ENCODE measurements at places on chromosomes 5 and 9.
A peak's percentile ranks its signal among the peaks of the same experiment; 100 is the strongest.

GRCh38 chr5:34708777-34709176 lies 52.6 kb downstream of the RAI14 start:
- DNase-seq, result no peak

DNA sequence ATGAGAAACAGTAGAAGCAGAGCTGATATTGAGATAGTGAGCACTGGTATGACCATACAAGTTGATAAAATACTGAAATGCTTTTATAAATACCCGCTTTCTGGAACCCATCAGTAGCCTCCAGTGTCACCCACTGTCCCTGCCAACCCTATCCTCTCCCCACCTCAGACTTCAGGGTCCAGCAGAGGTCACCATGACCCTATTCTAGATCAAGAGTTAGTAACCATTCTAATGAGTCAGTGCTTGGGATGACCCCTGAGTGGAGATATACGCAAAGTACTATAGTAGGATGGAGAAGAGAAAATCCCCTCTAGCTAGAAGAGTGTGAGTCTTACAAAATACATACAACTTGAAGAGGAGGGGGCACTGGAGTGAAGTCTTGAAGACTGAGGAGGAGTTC lies 297.9 kb upstream of the BRINP1 start:
- DNase-seq, result no peak

DNA sequence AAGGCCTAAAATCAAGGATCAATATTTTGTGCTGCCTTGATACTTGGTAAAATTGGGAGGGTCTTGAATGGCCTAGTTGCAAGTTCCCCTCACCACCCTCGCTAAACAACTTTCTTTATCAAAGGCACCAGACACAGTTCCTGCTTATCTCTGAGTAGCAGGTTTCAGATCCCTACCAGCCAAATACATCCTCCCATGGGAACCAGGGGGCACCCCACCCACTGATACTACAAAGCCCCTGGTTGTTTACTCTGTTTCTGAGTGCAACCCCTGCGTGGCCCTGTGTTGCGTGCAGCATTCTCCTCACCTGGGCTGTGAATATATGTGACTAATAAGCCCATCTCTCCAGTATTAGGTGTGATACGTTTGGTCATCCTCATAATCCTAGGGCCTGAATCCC lies 314.9 kb downstream of the DRD1 start:
- DNase-seq, result no peak

- DNase-seq, result peak; percentile 56
These were observed 1.4 kb upstream of the GLRX start for GRCh38 chr5:95823738-95824609.

- no peak for DNase-seq
These were observed 101.7 kb upstream of the SPATA31D4 start for GRCh38 chr9:81826517-81826906.

DNA sequence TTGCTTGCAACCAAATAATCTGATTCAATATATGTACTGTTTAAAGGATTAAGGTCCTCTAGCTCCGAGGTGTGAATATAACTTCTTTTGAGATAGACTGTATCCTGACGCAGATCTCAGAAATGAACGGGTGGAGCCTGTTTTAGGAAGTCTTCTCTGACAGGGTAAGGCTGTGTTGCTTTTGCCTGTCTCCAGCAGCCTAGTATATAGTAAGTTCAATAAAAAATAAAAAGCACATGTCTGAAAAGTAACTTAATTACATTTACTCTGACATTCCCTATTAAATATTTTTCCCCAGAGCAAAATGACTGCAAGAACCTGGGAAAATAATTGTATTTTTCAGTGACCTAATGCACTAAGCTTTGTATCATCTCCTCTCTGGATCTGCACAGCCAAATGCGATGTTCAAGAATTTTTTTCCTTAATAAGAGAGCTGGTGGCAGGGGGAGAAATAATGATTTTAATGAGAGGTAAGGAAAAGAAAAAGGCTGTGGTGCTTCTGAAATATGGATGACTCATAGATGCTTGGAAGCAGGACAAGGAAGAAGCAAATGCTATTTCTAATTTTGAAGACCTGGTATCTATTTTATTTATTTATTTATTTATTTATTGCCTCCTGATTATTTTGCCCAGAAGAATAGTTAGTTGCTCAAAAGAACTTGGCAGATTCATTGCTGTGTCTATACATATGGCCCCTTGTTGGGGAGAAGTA lies 7.3 kb downstream of the PPP3R2 start:
- no peak for DNase-seq

DNA sequence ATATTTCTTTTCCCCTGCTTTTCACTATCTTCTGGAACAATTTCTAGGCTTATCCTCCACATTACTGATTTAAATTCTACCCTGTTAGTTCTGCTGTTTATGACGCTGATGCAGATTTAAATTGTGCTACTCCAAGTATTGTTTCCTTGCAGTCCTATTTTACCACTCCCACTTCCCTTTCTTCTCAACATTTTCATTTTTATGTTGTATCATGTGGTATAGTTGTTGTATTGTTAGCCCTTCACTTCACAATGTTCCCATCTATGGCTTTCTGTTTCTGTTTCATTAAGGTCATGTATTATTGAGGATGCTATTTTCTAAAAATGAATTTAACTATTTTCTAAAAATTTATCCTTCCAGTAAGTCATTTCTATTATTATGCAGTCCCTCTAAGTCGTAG lies 254.4 kb downstream of the NDUFS4 start:
- DNase-seq, result no peak

DNA sequence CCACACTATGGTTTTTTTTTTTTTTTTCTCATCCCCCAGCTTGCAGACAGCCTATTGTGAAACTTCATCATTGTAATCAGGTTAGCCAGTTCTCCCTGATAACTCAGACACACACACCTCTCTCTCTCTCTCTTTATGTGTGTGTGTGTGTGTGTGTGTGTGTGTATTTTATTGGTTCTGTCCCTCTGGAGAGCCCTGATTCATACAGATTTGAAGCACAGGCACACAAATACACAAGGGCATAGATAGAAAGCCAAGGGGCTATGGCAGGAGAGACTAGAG lies 20.6 kb upstream of the VCAN start:
- no peak for DNase-seq

DNA sequence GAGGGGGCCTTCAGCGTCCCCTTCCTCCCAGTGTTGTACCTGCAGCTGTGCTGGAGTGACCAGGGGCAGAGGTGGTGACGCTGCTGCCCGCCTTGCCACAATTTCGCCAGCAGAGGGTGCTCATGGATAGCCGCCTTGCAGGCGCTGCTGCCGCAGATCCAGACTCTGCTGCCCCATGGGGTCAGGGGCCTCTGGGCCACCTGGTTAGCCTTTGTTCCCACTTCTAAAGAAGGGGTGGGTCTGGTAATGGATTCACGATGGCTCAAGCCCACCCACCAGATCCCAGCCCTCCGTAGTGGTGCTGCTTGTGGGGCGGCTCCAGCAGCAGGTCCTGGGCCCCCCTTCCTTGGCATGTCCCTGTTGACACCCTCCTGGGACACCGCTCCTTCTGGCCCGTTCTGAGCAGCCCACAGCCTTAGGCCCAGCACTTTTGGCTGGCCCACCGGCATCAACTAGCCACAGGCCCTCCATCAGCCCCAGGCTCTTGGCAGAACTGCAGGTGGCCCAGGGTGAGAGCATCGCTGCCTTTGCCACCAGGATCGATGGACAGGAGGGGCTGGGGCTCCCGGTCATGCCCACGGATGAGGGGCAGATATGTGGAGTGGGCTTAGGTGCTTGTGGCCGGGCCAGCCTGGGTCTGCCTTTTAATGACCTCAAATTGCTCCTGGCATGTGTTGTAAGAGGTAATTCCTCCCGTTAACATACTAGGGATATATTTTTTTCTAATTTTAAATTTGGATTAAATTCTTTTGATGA lies 57.2 kb downstream of the COL5A1 start:
- DNase-seq, result peak; percentile 70

DNA sequence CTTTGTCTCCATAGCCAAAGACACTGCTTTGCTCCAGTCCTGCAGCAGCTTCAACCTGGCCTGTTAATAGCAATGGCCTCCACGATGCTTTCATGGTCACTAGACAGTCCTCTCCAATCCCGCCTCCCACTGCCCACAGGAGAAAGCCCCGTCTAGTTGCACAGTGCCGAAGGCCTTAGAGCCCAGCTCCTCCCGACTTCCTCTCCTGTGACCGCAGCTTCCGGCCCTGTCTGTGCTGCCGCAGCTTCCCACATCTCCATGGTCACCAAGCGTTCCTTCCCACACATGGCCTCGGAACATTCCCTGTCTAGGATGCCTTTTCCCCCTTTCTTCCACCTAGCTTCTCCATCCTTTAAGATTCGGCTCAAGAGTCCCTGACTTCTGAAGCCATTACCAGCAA lies 23.4 kb downstream of the PCA3 start:
- no peak for DNase-seq

DNA sequence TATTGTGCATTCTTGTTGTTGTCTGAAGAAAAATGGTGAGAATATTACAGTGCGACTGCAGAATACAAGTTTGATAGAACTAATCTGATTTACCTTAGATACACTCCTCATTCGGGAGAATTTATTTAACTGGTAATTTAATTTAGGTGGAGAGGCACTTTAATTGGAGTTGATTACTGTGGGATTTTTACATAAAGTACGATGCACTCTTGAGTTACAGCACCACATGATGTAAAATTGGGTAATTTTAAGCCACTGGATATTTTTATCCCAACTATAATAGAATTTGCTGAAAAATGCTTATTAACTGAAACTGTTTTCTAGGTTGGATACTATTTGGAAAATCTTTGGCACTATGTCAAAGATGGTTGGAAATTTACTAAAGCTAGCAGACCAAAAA lies 35.4 kb upstream of the ALDOB start:
- no peak for DNase-seq

DNA sequence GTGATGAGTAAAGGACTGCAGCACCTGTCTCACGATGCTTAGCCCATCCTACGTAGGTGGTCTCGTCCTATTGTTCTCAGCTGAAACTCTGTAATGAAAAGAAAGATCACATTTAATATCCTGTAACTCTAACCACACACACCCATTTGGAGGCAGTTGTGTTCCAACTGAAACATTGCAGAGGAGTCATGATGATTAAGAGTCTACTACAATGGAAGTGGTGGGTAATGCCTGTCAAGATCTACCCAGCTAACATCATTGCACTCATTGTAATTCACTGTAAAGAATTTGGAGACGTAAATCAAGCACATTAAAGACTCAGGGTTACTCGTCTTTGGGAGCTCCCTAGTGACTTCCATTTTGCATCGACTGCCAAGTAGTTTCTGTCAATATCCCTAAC lies 106.0 kb upstream of the PTPN3 start:
- no peak for DNase-seq

- DNase-seq, result no peak
These were observed 98.6 kb downstream of the PAM start for GRCh38 chr5:102853680-102854079.
